ENCODE measurements at places on chromosomes 3 and 15. TPM values are rescaled to one million over a fixed set of nuclear protein-coding genes. Genes with fewer than 3 reads are reported as not detected.

DNA sequence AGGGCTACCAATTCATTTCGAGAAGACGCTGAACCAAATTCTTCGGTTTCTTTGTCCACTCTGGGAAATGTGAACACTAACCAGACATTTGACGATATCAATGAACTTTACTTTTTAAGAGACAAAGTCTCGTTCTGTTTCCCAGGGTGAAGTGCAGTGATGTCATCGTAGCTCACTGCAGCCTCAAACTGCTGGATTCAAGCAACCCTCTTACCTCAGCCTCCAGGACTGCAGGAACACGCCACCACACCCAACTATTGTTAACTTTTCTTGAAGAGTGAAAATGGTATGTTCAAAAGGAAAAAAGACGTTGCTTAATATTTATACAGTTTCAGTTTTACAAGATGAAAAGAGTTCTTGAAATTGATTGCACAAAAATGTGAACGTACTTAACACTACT is 30.6 kb downstream of the MB21D2 start:
- H3K27ac ChIP-seq, result no peak overlapping the region
- H3K27me3 ChIP-seq, result no peaks in the 10 kb centered on the region
- H3K4me3 ChIP-seq, result peak overlapping the region; percentile 3
- no peak for DNase-seq

DNA sequence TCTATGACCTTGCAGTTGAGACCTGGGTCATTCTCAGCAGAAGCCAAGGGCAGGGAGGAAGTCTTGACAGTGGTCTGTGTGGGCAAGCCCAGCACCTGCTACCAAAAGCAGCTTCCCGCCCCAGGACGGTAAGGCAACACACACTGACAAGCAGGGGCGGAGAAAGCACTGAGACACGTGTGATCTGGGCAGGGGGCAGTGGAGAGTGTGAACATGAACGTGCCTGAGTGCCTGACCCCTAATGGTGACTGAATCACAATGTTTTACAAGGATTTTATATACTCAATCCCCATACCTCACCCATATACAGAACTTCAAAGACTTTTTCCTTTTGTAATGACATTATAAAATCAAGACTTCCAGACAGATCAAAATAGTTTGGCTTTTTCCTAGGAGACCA is 35.2 kb downstream of the ANP32A start:
- H3K4me1 ChIP-seq, result peaks cover 11% of the 10 kb centered on the region
- H3K27me3 ChIP-seq, result no peaks in the 10 kb centered on the region
- H3K27ac ChIP-seq, result no peak overlapping the region
- no peak for DNase-seq
- H3K36me3 ChIP-seq, result no peaks in the 10 kb centered on the region
- no peak overlapping the region for H3K4me3 ChIP-seq

- no peaks in the 10 kb centered on the region for H3K27me3 ChIP-seq
- peak overlapping the region; percentile 2 for H3K27ac ChIP-seq
- peak; percentile 12 for DNase-seq
- H3K4me1 ChIP-seq, result no peaks in the 10 kb centered on the region
These were observed 33.4 kb downstream of the FEM1B start for GRCh38 chr15:68310804-68311463.

- no peak overlapping the region for H3K4me3 ChIP-seq
- no peak for DNase-seq
- H3K27me3 ChIP-seq, result no peaks in the 10 kb centered on the region
- no peak overlapping the region for H3K27ac ChIP-seq
These were observed 319.1 kb downstream of the LPP start for GRCh38 chr3:188473045-188473444.

- H3K27me3 ChIP-seq, result no peaks in the 10 kb centered on the region
- no peak for DNase-seq
- H3K4me1 ChIP-seq, result no peaks in the 10 kb centered on the region
- H3K4me3 ChIP-seq, result no peak overlapping the region
- H3K27ac ChIP-seq, result no peak overlapping the region
- no peaks in the 10 kb centered on the region for H3K36me3 ChIP-seq
These were observed 482.4 kb upstream of the SGO1 start for GRCh38 chr3:20668411-20668810.

DNA sequence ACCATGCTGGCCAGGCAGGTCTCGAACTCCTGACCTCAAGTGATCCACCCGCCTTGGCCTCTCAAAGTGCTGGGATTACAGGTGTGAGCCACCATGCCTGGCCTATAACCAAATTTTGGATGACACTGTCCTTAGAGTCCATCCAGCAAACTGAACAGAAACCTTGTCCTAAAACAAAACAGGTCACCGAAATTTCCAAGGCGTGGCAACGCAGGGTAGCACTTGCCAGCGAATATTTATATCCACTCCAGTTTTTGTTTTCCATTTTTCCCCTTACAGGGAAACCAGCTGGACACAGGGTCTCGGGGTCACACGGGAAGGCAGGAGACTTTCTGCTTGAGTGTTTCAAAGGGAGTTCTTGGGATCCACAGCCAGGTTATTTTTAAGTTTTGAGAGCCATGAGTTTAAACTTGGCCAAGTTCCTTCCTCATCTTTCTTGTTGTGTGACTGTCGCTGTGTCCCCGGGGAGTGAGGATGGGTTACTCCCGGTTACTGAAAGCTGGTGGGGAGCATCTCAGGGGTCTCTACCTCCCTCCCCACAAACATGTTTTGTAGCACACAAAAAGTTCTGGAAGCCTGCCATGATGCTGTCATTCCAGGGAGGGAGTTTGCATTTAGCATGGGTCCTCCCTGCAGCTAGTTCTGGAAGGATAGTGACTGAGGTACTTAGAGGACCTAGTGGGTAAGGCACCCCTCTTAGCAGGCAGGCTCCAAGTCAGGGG is 12.6 kb downstream of the LIMD1 start:
- DNase-seq, result no peak
- H3K27me3 ChIP-seq, result no peaks in the 10 kb centered on the region
- H3K27ac ChIP-seq, result peak overlapping the region; percentile 25
- peaks cover 18% of the 10 kb centered on the region for H3K4me1 ChIP-seq
- H3K4me3 ChIP-seq, result no peak overlapping the region

GRCh38 chr3:135991621-135992020 is 26.1 kb downstream of the PPP2R3A start:
- H3K27me3 ChIP-seq, result no peaks in the 10 kb centered on the region
- H3K36me3 ChIP-seq, result no peaks in the 10 kb centered on the region
- no peak overlapping the region for H3K4me3 ChIP-seq
- H3K4me1 ChIP-seq, result no peaks in the 10 kb centered on the region
- DNase-seq, result no peak

DNA sequence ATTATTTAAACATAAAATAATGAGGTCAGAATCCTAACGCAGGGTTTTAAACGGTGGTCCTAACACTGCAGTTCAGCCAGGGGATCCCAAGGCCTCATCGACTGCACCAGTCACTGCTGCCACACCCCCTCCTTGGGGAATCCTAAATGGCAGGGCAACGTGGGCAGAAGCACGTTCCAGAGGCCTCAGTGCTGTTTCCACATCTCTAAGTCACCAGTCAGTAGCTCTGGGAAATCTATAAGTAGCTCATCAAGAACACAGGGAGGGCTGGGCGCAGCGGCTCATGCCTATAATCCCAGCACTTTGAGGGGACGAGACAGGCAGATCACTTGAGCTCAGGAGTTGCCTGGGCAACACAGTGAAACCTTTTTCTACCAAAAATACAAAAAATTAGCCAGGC is 47.5 kb downstream of the PRTG start:
- H3K4me1 ChIP-seq, result no peaks in the 10 kb centered on the region
- DNase-seq, result no peak
- H3K36me3 ChIP-seq, result no peaks in the 10 kb centered on the region
- no peak overlapping the region for H3K4me3 ChIP-seq

DNA sequence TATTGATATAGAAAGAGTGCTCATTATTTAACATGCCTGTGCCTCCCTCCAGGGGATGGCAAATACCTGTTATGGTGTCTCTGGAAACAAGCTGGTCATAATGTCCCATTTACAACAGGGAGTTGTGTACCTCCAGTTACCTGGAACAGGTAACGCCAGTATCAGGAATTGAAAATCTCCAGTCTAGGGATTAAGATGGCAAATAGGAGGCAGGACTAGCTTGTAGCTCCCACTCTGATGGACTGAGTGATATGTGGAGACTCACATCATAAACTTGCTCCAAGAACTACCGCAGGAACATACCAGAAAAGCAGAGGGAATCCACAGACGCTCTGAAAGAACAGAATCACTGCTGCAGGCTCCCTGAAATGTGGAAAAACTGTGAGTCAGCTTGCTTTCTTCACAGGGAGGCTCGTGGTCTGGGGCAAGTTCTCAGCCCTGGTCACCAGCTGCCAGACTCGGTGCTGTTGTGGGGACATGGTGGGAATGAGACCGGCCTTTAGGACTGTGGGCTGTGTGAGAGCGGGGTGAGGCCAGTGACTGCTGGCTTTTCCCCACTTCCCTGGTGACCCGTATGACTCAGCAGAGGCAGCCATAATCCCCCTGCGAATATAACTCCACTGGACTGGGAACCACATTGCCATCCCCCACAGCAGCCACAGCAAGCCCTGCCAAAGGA is 97.4 kb downstream of the KCNAB1 start:
- H3K27ac ChIP-seq, result no peak overlapping the region
- H3K4me1 ChIP-seq, result no peaks in the 10 kb centered on the region
- no peaks in the 10 kb centered on the region for H3K27me3 ChIP-seq
- no peak overlapping the region for H3K4me3 ChIP-seq
- no peaks in the 10 kb centered on the region for H3K36me3 ChIP-seq

DNA sequence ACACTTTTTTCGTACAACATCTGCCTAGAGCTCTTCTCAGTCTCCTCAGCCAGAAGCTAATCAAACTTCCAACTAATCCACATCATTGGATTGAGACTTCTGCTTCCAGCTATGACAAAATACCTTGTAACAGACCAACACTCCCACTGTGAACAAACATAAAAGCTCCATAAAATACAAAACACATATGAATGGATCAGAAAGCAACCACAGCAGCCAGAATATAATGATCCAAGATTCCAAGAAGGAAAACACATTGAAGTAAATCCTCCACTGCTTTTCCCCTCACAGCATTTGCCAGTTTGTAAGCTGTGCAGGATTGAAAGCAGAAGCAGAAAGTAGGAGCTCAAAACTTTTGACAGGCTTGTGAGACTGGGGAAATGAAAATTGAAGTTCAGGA is 863.2 kb downstream of the TUSC7 start:
- no peaks in the 10 kb centered on the region for H3K4me1 ChIP-seq
- no peak overlapping the region for H3K27ac ChIP-seq
- no peaks in the 10 kb centered on the region for H3K36me3 ChIP-seq
- no peaks in the 10 kb centered on the region for H3K27me3 ChIP-seq

DNA sequence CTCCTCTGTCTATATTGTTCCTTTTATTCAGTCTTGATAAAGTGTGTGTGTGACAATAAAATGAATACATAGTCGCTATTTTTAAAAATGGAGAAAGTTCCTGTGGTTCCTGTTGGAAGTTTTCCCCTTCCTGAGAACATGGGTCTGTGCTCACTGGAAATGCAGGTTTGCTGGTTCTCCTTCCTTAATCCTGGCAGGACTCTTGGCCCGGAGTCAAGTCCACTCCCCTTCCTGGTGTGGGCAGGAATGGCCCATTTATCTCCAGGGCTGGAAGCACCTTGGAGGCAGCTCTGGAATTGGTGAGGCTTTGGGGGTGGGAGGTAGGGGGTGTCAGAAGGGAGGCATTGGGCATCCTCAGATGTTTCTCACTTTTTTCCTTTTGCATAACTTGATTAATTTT is 30.1 kb downstream of the FOXL2 start:
- no peaks in the 10 kb centered on the region for H3K4me1 ChIP-seq
- H3K27me3 ChIP-seq, result no peaks in the 10 kb centered on the region
- DNase-seq, result peak; percentile 61
- H3K36me3 ChIP-seq, result no peaks in the 10 kb centered on the region

DNA sequence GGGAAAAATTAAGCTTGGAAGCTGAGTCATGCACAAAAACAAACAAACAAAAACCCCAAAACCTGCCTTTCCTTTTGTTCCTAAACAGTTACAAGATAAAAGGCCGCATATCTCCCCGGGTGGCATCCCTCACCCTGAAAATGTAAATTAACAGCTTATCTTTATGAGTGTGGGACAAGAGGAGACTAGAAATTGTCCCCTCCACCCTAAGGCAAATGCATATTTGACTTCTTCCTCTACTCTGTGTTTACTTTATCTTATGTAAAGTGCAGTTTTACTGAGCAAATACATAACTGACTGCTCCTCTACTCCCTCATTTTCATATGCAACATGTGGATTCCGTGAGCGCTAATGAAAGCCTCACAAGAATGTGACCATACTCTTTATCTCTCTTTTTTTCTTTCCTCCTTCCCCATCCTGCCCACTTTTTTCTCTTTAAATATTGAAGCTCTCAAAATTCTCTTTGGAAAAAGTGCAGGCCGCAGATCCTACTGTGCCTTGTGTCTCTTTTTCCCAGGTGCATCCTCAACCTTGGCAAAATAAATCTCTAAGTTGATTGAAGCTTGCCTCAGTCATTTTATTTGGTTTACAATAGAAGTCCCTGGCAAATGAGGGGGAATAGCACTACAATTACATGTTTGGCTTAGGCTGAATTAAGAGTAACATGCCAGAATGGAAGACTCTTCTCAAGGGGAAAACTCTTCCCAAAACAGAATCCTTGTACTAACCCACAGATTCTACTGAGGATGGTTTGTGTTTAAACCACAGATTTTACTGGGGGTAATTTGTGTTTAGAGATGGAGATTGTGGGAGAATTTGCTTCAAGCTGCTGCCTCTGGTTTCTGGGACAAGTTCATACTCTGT is 72.7 kb upstream of the WDR72 start:
- no peak for DNase-seq
- H3K4me1 ChIP-seq, result no peaks in the 10 kb centered on the region
- no peaks in the 10 kb centered on the region for H3K27me3 ChIP-seq
- no peak overlapping the region for H3K4me3 ChIP-seq
- no peak overlapping the region for H3K27ac ChIP-seq

DNA sequence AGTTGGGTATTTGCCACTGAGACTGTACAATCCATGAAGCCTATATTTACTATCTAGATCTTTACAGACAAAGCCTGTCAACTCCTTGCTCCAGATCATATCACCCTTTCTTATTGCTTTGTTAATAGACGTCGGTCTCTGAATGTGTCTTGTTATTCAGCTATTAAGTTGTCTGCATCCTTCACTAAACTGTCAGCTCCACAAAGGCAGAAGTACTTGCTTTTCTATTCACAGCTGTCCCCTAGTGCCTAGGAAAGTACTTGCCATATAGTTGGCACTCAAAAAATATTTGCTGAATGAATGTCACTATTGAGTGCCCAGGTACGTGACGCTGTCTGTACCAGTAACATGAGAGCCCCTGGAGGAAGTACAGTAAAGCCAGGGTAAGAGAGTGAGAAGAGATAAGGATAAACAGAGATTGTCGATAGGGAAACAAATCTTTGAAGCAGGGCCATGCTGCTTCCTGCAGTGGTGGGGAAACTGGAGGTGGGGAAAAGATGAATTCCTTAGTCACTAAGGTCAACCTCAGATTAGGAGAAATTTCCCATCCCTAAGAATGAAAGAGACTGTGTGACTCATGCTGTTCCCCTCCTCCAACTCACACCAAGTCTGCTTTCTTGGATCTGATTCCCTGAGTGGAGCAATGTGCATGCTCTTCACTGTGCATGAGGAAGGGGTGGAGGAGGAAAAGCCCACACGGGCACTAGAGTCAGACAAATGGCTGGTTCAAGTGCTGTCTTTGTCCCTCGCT is 36.3 kb downstream of the PRICKLE2 start:
- peaks cover 32% of the 10 kb centered on the region for H3K4me1 ChIP-seq
- H3K27ac ChIP-seq, result peak overlapping the region; percentile 82
- no peak overlapping the region for H3K4me3 ChIP-seq
- no peaks in the 10 kb centered on the region for H3K27me3 ChIP-seq

- no peak overlapping the region for H3K27ac ChIP-seq
- no peak overlapping the region for H3K4me3 ChIP-seq
- no peaks in the 10 kb centered on the region for H3K36me3 ChIP-seq
- H3K27me3 ChIP-seq, result no peaks in the 10 kb centered on the region
- DNase-seq, result no peak
These were observed 101.1 kb downstream of the EPHB1 start for GRCh38 chr3:134896141-134896540.

CD200R1 gene
- 0.66 TPM for total RNA-seq

APOD gene
- total RNA-seq, result 1,247 TPM

GHRL gene
- total RNA-seq, result 0.66 TPM

SERINC4 gene
- not detected for total RNA-seq

Measured in breast epithelium (tissue), 4 donors.